ENCODE measurements at places on chromosomes 6 and 20.
A peak's percentile ranks its signal among the peaks of the same experiment; 100 is the strongest.

GRCh38 chr6:125074120-125074519 lies 79.5 kb upstream of the TPD52L1 start:
- DNase-seq: no peak

GRCh38 chr20:19967445-19967844 lies 49.7 kb upstream of the NAA20 start:
- no peak for DNase-seq

- peak; percentile 87 for DNase-seq
These were observed 68.5 kb downstream of the FYN start for GRCh38 chr6:111804627-111805235.

DNA sequence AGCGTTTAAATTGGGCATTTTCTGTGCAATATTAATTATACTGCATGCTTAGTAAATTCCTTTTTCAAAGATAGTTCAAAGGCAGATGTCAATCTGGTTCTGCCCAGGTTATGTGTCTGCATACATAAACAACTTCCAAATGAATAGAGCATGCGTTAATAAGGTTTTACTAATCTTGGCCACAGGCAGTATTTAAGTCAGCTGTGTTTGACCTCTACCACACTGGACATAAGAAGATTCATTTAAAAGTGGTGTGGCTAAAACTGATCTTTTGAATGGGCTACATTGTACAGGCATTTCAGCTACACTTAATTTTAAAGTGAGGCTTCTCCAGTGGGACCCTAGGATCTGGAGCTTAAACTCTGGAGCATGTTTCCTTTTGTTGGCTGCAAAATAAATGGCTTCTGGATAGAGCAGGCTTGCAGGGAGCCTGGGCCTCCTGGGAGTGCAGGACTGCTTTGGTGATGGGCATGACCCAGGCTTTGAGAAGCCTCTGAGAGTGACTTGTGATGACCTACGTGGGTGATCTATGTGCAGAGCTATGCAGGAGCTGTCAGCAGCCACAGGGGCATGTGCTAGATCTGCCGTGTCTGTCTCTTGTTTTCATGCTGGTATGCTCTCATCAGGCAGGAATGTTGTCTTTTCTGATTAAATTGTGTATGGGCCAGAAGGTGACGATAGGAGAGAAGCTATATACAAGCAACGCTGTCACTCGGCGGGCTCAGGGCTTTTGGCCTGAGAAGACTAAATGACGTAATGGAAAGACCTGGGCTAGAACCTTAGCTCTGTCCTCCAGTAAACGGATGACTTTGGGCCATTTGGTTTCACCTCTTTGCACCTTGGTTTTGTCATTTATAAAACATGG lies 331.2 kb downstream of the QKI start:
- no peak for DNase-seq

DNA sequence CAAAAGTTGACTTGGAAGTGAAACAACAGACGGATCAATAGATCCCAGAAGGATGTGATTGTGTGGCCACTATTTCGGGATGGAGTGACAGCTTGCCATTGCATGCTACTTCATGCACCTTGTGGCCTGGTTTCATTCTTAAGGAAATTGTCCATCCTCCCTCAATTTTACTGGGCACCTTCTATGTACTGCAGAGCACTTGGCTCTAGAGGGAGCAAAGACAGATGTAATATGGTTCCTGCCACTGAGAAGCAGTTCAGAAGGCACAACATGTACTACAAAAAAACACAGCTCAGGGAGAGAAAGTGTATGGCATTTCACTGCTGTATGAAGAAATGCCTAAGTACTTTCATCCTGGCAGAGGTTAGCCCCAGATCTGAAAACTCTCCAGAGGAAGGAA lies 91.9 kb downstream of the FOXA2 start:
- no peak for DNase-seq

- DNase-seq: no peak
These were observed 72.0 kb downstream of the BLOC1S5 start for GRCh38 chr6:7992002-7992815.

- no peak for DNase-seq
These were observed 17.1 kb downstream of the RPRD1B start for GRCh38 chr20:38050686-38051085.

GRCh38 chr6:21053612-21054011 lies 519.4 kb downstream of the CDKAL1 start:
- DNase-seq: no peak

- DNase-seq: no peak
These were observed 40.0 kb upstream of the APCDD1L start for GRCh38 chr20:58555078-58555765.

- DNase-seq: no peak
These were observed 72.4 kb downstream of the SYTL3 start for GRCh38 chr6:158722176-158722729.

DNA sequence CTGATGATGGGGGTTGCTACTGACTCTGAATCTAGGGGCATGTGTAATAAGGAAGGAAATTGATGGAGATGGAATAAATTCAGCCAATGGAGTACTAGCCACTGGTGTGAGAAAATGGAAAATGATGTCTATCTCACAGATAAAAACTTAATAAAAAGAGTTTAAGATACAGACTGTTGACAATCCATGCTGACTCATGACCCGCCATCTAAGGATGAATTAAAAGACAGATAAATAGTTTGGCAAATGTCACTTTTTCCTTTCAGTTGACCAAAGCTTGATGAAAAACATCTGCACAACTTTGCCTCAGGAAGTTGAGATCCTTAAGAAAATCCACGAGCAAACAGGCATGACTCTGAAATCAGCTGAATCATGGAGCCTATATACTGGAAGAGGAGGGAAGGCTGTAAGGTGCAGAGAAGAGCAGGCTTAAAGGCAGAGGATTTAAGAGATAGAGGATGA lies 82.6 kb upstream of the BMP5 start:
- DNase-seq: no peak

GRCh38 chr6:1856381-1856780 lies 246.7 kb downstream of the FOXC1 start:
- DNase-seq: no peak

DNA sequence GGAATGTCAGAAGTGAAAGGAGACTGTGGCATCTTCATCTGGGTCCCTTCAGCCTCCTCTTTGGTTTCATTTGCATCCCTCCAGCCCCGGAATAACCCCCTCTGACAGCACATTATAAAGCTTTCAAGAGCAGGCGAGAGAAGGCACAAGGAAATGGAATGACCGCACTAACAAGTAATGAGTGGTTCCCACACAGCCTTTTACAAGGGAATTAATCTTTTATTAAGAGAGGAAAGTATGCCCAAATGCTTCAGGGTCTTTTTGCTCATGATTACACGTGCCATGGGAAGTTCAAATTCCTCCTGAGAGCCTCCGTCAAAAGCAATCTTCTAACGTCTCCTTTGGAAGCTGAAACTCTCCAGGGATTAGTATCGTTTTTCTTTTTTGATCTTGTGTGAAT lies 347.0 kb downstream of the BTBD3 start:
- DNase-seq: no peak

GRCh38 chr6:21109391-21110178 lies 484.0 kb upstream of the SOX4 start:
- no peak for DNase-seq

DNA sequence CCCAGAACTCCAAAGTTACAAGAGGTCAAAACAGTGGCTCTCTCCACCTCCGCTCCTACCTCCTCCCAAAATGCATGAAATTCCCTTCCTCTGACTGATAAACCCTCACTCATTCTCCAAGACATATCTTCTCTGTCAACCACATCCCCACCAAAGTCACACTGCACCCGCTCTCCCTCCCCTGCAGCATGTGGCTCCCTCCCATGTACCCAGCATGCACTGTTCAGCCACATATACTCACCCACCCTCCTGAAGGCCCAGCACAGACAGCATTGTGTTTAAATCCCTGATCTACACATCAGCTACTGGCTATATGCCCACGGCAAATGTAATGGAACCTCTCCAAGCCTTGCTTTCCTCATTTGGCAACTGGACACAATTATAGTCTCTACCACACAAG lies 5.5 kb upstream of the POU5F1 start:
- no peak for DNase-seq

DNA sequence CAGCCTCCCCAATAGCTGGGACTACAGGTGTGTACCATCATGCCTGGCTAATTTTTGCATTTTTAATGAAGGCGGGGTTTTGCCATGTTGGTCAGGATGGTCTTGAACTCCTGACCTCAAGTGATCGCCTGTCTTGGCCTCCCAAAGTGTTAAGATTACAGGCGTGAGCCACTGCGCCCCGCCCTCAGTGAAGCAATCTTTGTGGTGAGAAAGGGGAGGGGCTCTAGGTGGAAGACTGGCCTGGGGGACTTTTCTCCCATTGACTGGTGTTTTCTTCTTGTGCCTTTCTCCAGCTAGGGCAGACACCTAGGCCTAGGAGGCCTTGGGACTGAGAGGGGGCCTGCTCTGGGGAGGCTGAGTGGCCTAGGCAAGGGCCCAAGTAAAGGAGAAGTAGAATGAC lies 84.1 kb downstream of the DNAAF9 start:
- DNase-seq: no peak

GRCh38 chr20:24911461-24911860 lies 37.6 kb upstream of the CST7 start:
- DNase-seq: no peak

GRCh38 chr20:22763257-22763906 lies 179.0 kb upstream of the FOXA2 start:
- DNase-seq: no peak

DNA sequence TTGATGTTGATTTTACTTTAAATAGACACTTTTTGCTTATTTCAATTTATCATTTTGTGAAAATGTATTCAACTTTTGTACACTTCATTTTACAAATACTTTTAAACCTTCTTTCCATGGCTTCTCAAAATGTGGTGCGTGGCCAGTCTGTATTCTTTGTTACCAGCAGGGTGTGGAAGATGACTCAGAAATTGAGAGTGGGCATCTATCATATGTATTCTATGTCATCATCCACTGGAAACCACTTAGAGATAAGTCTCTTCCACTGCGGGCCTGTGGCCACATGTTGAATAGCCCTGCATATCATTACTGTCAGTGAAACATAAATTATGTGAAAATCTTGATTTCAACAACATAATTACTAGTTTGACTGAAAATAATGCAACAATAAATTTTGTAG lies 52.6 kb upstream of the MC3R start:
- DNase-seq: no peak

- no peak for DNase-seq
These were observed 93.5 kb downstream of the ESR1 start for GRCh38 chr6:151901009-151901411.

- DNase-seq: no peak
These were observed 187.1 kb downstream of the EYA4 start for GRCh38 chr6:133428295-133428694.

DNA sequence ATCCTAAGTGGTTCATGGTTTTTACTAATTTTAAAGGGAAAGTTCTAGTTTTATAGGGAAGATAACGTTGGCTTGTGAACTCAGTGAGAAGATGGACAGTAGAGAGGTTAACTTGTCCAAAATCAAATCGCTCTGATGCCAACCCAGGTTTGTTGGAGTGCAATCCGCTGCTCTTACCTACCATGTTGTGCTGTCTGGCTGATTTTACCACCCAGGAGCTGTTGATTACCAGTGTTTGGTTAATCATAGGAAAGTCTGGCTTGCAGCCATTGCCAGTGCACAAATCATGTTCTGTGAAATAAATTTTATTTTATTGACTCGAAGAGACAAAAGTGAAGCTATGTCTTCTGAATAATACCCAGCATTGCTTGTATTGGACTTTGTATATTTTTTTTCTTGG lies 92.4 kb downstream of the PLCB4 start:
- DNase-seq: no peak

GRCh38 chr6:107770541-107770940 lies 53.6 kb downstream of the SCML4 start:
- no peak for DNase-seq

GRCh38 chr20:38804221-38804620 lies 1.3 kb upstream of the PPP1R16B start:
- DNase-seq: no peak

DNA sequence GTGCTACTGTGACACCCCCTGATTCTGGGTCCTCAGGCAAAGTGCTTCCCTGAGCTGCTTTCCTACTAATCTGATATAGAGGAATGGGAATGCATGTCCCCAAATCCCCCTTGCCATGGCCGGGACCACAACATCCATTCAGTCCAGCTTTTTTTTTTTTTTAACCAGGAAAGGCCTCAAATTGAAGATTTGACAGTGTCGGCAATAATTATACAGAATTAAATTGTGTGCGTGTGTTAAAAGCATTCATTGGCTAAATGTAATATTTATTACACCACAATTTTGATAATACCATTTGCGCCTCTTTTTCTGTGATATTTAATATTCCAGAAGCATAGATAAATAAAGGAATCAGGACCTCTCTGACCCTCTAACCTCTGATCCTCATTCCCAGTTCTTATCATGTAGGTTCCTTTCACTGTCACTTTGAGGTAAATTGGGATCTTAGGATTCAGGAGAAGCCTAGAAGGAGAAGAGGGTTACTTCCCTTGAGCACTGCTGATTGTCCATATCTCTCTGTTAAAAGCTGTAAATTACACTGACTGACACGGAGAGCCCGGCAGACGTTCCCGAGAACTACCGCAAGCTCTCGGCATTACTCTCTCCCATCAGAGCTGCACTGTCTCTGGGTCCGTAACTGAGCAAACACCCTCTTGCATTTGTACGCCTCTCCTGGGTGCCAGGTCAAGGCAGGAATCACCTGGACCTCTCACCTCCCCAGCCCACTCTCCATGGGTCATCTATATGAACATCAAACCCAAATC lies 29.4 kb upstream of the MAFB start:
- DNase-seq: no peak

GRCh38 chr6:28941684-28942448 lies 18.1 kb upstream of the TRIM27 start:
- no peak for DNase-seq

DNA sequence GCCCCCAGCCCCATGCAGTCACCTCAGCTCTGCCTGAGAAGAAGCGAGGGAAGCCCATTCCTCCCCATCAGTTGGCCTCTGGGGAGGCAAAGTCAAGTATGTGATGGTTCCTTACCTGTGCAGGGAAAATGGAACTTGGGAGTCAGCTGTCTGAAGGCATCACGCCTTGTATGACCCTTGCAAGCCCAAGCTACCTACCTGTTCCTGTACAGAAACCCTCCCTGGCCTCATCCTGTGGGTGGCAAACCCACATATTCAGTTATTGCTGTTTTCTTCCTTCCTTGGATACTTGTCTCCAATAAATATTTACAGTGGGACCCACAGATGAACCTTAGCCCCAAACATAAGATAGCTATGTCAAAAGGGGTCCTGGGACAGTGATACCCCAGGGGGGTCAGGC lies 92.2 kb upstream of the MLN start:
- no peak for DNase-seq

- DNase-seq: no peak
These were observed 31.8 kb downstream of the TFAP2B start for GRCh38 chr6:50850223-50851048.

- no peak for DNase-seq
These were observed 61.5 kb downstream of the OGFRL1 start for GRCh38 chr6:71349976-71350615.

- no peak for DNase-seq
These were observed 67.2 kb downstream of the PTPN1 start for GRCh38 chr20:50577175-50578018.

GRCh38 chr6:102023977-102024657 lies 630.6 kb downstream of the GRIK2 start:
- no peak for DNase-seq

All from CD4-positive, alpha-beta T cell treated with Interleukin-17A for 1 hour (primary cell).